Kidney epithelial cell (primary cell): ENCODE measurements at places on chromosomes 5 and 9. TPM values are rescaled to one million over a fixed set of nuclear protein-coding genes. Genes with fewer than 3 reads are reported as not detected.

Gene C7
- 0.13 and 0.34 TPM in 2 replicates for total RNA-seq

Gene EXOSC2
- 20.6 and 24.9 TPM in 2 replicates for total RNA-seq

Gene RAB3C
- 0.04 TPM in 1 of 2 replicates, not detected in the other for total RNA-seq

GRCh38 chr9:26523577-26523976 lies 369.0 kb downstream of the CAAP1 start:
- DNase-seq, result no peak

GRCh38 chr5:151906246-151906645 lies 18.4 kb downstream of the GLRA1 start:
- DNase-seq, result no peak

GRCh38 chr9:41229408-41230401 lies 40.6 kb upstream of the ZNG1F start:
- DNase-seq, result no peak
